ENCODE measurements at places on chromosomes 4 and X.

- DNase-seq: no peak
These were observed 39.7 kb downstream of the RASGEF1B start for GRCh38 chr4:81431971-81432370.

GRCh38 chr4:39394706-39395105, 12.0 kb upstream of the KLB start:
- no peak for DNase-seq

DNA sequence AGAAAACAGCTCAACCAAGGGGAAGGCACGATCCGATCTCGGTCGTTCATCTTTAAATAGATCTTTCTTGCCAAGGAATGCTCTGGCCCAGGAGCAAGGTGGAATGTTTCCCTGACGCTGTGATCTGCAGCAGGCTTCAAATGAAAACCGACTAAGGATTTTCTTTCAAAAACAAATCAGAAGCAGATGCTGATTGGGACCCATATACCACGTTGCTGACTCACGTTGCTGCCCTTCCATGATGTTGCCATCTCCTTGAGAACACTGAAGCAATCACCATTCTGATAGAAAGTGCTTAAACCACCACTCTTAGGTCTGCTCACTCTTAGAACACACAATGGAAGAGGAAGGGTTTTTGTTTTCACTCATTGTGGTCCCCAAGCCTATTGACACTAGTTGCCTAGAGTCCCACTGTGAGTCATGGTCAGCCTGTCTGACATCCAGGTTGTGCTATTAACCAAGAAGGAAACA, 26.1 kb downstream of the LAMTOR3 start:
- DNase-seq: no peak

DNA sequence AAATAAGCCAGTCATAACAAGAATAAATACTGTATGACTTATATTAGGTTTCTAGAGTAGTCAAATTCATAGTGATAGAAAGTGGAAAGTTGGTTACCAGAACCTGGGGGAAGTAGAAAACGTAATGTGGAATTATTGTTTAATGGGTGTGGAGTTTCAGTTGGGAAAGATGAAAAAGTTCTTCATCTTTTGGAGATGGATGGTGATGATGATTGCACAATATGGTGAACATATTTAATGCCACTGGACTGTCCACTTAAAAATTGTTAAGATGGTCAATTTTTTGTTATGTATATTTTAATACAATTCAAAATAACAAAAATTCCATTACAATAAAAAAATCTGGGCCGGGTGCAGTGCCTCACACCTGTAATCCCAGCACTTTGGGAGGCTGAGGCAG, 289.6 kb downstream of the ZIC3 start:
- no peak for DNase-seq

DNA sequence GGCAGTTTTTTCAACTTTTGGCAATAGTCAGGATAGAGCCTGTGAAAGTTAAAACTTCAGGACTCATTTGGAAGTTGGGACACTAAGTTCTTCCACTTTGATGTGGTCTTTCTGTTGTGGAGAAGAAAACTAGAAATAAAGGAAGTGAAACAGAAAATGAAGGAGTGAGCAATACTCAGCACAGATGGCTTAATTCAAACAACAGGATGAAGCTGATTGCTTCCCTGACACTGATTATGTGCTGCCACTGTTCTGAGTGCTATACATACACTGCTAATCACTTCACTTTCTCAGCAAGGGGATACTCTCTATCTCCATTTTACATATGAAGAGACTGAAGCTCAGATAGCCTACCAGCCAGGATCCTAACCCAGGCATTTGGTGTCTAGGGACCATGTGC, 235.1 kb upstream of the CPEB2 start:
- DNase-seq: no peak

- no peak for DNase-seq
These were observed 14.1 kb downstream of the GRK4 start for GRCh38 chr4:2977211-2978088.

DNA sequence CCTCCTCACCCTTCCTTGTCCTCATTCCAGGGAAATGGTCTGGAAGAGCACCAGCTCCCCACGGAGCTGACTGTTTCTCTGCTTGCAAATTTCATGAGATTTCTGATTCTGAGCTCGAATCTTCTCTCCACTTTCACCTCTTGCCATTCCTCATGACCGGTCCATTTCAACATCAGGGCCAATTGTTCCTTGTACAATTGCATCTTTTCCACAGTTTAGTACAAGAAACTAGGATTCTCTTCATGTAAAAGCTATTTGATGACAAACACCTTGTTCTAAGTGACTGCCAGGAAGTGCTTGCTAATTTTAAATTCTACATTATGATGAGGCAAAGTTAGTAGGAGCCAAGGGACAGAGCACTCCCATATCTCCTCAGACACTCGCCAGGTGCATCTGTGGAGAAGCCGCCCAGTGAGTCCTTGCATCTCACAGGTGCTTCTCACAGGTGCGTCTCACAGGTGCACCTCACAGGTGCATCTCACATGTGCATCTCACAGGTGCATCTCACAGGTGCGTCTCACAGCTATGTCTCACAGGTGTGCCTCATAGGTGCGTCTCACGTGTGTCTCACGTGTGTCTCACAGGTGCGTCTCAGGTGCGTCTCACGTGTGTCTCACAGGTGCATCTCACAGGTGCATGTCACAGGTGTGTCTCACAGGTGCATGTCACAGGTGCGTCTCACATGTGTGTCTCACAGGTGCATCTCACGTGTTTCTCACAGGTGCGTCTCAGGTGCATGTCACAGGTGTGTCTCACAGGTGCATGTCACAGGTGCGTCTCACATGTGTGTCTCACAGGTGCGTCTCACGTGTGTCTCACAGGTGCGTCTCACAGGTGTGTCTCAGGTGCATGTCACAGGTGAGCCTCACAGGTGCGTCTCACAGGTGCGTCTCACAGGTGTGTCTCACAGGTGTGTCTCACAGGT, 3.0 kb upstream of the PDE6B start:
- DNase-seq: no peak

DNA sequence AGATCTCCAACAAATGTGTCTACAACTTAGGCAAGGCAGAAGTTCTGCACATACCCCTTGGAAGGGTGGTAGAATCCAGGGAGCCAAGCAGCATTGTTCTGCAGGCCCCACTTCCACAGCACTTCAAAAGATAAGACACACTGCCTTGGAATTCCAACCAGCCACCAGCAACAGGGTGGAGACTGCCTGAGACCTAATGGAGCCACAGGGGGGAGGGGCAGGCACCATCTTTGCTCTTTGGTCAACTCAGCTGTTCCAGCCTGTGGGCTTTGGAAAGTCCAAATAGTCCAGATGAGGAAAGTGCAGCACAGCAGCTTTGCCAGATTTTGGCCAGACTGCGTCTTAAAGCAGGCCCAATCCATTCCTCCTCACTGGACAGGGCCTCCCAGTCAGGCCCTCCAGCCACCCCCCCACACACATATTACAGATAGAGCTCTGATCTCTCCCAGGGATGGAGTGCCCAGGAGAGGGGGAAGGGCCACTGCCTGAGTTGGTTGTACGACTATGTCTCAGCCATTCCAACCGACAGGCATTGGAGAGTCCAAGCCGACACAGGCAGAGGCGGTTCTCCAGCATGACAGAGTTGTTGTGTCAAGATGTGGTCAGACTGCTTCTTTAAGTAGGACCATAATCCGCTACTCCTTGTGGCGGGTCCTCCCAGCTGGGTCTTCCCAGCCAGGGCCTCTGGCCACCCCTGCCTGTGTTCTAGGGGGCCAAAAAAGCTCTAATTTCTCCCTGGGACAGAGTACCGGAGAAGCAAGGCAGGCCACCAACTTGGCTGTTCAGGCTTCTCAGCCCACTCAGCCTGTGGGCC, 42.5 kb upstream of the ANTXR2 start:
- DNase-seq: no peak

DNA sequence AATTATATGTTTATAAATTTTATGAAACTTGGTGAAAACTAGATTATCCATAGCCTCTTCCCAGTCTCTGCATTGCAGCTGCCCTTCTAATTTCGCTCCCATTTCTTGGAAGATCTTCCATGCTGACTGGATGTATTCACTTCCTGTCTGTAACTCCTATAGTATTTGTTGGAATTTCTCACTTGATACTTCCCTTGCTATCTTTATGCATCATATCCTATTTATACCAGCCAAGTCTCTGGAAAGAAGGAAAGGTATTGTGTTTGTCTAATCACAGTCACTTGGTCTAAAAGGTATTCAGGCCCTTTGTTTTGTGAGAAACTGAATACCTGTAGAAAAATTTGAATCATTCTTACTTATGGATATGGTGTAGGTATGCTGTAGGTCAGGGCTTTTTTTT, 870.9 kb upstream of the FRG1 start:
- DNase-seq: no peak

GRCh38 chr4:39525822-39526690, 1.2 kb downstream of the UGDH start:
- DNase-seq: no peak

DNA sequence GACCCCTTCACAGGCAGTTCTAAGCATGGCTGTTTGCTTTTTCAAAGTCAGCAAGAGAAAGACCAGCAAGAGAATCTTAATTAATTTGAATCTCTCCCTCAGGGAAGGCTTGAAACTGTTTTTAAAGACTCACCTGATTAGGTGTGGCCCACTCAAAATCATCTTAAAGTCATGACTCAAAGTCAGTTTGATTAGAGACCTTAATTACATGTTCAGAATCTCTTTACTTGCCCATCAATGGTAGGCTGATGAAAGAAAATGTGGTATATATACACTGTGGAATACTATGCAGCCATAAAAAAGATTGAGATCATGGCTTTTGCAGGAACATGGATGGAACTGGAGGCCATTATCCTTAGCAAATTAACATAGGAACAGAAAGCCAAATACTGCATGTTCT, 247.5 kb upstream of the PRKX start:
- DNase-seq: no peak

DNA sequence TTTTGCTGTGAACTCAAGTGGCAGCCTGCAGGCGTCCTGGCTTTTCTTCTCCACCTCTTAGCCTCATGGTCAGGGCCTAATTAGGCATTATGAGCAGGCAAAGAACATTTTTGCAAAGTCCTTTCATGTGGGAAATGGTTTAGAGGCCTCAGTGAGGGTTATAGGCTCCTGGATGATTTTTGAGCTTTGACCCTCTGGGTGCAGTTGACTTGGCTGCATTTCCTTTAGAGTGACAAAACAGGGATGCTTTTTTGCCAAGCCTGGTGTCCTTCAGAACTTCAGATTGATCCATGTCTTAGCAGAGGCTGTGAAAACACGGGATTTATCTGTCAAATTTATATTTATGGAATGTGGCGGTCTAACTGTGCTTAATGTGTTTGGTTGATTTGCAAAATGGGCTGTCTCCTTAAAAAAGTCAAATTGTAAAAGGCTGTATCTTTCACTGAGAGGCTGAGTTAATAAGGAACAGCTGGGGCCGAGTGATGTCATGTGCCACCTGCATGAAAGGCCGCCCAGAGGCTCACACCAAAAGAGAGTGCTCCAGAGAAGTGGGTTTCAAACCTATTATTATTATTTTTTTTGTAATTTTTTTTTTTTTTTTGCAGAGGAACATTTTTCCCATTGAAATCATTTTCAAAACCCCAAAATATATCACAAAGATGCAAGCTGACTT, 192.2 kb upstream of the ARX start:
- no peak for DNase-seq

- no peak for DNase-seq
These were observed 204.9 kb downstream of the MAD2L1 start for GRCh38 chr4:119861731-119862130.

GRCh38 chr4:57320849-57321248, 210.7 kb upstream of the IGFBP7 start:
- DNase-seq: no peak

DNA sequence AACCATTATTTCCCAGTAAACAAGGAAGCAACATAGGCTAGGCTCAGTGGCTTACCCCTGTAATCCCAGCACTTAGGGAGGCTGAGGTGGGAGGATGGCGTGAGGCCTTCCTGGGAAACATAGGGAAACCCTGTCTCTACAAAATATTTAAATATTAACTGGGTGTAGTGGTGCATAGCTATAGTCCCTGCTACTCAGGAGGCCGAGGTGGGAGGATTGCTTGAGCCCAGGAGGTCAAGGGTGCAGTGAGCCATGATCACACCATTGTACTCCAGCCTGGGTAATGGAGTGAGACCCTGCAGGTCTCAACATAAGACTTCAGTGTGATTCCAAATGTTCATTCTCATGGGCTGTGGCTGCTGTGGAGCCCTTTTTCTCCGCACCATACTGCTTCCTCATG, 34.9 kb downstream of the FHDC1 start:
- no peak for DNase-seq

DNA sequence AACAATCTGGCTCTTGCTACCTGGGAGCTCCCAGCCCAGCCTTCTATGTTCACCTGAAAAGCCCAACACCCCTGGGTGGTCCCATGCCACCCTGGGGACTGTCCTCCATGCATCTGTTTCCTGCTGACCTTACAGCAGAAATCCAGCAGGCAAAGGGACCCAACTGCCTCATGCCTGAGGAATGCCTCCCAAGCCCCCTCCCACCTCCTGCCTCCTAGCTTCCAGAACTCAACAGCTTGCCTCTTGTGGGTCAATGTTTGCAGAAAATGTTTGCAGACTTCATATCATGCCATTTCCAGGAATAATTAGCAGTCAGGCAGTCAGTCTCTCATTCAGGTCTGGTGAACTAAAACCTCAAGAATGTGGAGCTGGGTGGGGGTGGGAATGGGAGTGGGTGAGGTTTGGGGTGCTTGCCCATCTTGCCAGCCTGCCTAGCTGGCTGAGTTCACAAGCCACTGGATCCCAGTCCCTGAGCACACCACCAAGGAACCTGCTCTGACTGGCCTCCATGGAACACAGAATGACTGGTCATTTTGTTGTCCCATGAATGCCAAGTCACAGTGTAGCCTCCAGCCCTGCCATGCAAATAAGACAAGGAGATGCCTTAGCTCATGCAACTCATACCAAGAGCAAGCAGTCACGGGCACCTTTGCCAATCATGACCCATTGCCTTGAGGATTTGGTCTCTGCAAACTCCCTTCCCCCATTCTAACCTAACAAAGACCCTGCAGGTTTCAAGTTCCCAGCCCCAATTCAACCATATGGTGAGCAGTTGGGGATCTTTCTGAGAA, 12.1 kb upstream of the PLAC1 start:
- no peak for DNase-seq

DNA sequence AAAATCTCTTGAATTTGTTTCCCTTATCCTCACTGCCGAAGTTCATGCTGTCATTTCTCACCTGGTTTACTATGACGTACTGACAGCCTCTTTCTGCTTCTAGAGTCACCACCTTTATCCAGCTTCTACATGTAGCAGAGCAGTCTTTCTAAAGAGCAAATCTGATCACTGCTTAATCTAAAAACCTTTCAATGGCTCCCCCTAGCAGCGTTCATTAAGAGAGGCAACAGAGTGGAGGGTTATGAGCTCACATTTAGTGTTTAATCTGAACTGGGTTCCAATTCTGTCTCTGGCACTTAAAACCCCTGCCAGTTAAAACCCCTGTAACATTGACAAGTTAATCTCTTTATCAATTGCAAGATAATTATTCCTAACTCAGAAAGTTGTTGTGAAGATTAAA, 4.4 kb downstream of the RBPJ start:
- DNase-seq: no peak

- no peak for DNase-seq
These were observed 27.6 kb upstream of the CFAP299 start for GRCh38 chr4:80307774-80308465.

- no peak for DNase-seq
These were observed 139.6 kb downstream of the ADAMTS3 start for GRCh38 chr4:72429397-72429889.
